ENCODE measurements at places on chromosomes 2 and 18.
A peak's percentile ranks its signal among the peaks of the same experiment; 100 is the strongest.

DNA sequence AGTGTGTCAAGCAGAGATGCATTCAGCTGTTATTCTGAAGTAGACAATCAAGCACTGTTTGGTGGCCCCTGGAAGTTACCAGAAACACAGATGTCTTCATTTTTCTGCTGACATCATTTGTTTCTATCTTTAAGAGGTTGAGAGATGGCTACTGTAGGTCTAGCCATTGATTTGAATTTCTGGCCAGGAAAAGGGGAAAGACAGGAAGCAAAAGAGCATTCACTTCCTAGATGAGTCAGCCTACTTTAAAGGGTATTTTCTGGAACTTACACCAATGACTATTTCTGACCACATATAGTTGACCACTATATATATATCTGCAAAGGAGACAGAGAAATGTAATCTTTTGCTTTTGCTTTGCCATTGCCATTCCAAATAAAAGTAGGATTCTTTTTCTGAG lies 900.1 kb upstream of the SOX11 start:
- no peaks in the 10 kb centered on the region for H3K27me3 ChIP-seq
- no peak overlapping the region for H3K27ac ChIP-seq
- no peak overlapping the region for H3K4me3 ChIP-seq

GRCh38 chr18:8844721-8845148 lies 139.4 kb downstream of the MTCL1 start:
- no peak for DNase-seq
- no peaks in the 10 kb centered on the region for H3K4me1 ChIP-seq
- no peaks in the 10 kb centered on the region for H3K27me3 ChIP-seq
- H3K4me3 ChIP-seq = no peak overlapping the region

DNA sequence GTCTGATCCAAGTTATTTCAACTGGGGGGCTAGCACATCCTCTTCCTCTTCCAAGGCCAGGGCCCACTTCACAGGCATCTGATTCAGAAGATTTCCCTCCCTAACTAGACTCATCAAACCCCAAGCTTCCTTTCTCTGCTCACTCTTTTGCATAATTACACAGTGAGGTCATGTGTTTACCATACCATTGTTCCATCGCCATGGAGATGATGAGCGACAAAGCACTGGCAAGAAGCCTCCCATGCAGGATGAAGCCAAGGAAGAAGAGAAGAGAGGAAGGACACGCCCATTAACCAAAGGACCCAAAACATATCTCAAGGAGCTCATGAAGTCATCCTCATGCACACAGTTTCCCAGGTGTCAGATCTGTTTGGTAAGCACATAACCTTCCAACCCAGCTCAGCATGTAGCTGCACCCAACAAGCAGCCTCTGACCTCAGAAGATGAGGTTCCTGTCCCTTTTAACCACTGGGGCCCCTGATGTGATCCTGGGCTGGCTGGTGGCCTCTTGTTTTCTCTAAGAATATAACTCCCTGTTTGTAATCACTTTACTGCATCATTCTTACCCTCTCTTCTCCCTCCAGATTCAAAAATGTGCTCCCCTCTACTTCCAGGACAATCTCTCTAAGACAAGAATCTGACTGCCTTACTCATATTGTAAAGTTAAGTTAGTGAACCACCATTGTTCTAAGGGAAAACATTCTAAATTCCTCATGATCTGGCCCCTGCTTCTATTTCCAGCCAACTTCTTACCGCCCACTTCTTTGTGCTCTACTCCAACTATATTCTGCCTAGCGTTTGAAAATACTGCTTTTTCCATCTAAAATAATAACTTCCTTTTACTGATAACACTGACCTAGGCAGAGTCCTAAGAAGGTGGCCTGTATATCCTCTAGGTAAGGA lies 190.1 kb downstream of the TTC32 start:
- no peak for DNase-seq
- H3K4me1 ChIP-seq = no peaks in the 10 kb centered on the region
- H3K4me3 ChIP-seq = no peak overlapping the region
- no peaks in the 10 kb centered on the region for H3K27me3 ChIP-seq
- no peaks in the 10 kb centered on the region for H3K36me3 ChIP-seq

DNA sequence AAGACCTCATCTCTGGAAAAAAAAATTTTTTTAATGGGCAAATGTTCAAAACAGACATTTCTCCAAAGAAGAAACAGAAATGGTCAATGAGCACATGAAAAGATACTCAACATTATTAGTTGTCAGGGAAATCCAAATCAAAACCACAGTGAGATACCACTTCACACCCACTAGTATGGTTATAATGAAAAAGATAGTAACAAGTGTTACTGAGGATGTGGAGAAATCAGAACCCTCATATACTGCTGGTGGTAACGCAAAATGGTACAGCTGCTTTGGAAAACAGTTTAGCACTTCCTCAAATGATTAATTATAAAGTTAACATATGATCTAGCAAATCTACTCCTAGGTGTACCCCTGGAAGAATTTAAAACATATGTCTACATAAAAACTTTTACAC lies 29.0 kb upstream of the TCF7L1 start:
- H3K27me3 ChIP-seq = no peaks in the 10 kb centered on the region
- no peaks in the 10 kb centered on the region for H3K36me3 ChIP-seq

- no peaks in the 10 kb centered on the region for H3K36me3 ChIP-seq
- H3K4me3 ChIP-seq = no peak overlapping the region
- H3K27ac ChIP-seq = no peak overlapping the region
- no peaks in the 10 kb centered on the region for H3K4me1 ChIP-seq
- DNase-seq = no peak
- peaks cover 7% of the 10 kb centered on the region for H3K27me3 ChIP-seq
These were observed 11.3 kb upstream of the RTTN start for GRCh38 chr18:70216788-70217187.

- H3K36me3 ChIP-seq = no peaks in the 10 kb centered on the region
- H3K4me3 ChIP-seq = no peak overlapping the region
- peaks cover 13% of the 10 kb centered on the region for H3K4me1 ChIP-seq
- no peak overlapping the region for H3K27ac ChIP-seq
These were observed 210.5 kb upstream of the HDAC4 start for GRCh38 chr2:239611222-239611795.

- H3K4me3 ChIP-seq = no peak overlapping the region
- no peak overlapping the region for H3K27ac ChIP-seq
- DNase-seq = no peak
- no peaks in the 10 kb centered on the region for H3K4me1 ChIP-seq
- no peaks in the 10 kb centered on the region for H3K27me3 ChIP-seq
- H3K36me3 ChIP-seq = no peaks in the 10 kb centered on the region
These were observed 110.0 kb downstream of the TANC1 start for GRCh38 chr2:159078443-159078842.

DNA sequence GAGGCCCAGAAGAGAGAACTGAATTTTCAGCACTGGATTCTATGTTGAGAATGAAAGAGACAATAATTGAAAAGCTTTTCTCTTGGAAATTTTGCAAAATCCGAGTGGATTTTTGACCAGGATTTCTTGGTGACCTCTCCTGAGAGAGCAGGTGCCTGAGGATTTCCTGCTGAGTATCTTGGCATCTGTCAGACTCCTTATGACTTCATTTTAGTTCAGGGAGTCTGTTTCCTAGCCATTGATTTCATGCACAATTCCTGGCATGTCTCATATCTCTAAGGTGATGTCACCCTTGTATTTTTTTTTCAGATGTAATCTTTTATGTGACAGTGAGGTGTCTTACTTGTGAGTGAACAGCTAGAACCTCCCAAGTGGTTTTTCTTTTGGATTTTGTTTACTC lies 195.9 kb downstream of the NEDD4L start:
- no peaks in the 10 kb centered on the region for H3K27me3 ChIP-seq
- no peak overlapping the region for H3K4me3 ChIP-seq
- H3K36me3 ChIP-seq = no peaks in the 10 kb centered on the region
- H3K4me1 ChIP-seq = no peaks in the 10 kb centered on the region
- no peak for DNase-seq

DNA sequence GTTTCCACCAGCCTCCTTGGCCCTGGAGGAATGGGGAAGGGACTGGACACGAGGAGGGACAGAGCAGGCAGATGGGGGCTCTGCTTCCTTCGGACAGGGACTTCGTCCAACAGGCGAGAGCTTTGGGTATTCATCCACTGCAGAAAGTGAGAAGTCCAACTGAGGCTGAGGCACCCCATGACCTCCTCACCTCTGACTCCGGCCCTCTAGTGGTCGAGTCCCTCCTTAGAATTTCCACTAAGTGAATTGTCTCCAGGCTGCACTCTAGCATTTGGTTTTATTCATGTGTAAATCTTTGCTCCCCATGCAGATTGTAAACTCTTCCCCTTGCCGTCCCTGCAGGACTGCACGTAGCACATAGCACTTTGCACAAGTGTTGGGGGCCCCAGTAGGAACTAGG lies 75.6 kb downstream of the TMEM247 start:
- H3K27me3 ChIP-seq = no peaks in the 10 kb centered on the region
- no peak overlapping the region for H3K4me3 ChIP-seq
- no peak for DNase-seq
- peaks cover 46% of the 10 kb centered on the region for H3K4me1 ChIP-seq
- H3K27ac ChIP-seq = no peak overlapping the region
- no peaks in the 10 kb centered on the region for H3K36me3 ChIP-seq

DNA sequence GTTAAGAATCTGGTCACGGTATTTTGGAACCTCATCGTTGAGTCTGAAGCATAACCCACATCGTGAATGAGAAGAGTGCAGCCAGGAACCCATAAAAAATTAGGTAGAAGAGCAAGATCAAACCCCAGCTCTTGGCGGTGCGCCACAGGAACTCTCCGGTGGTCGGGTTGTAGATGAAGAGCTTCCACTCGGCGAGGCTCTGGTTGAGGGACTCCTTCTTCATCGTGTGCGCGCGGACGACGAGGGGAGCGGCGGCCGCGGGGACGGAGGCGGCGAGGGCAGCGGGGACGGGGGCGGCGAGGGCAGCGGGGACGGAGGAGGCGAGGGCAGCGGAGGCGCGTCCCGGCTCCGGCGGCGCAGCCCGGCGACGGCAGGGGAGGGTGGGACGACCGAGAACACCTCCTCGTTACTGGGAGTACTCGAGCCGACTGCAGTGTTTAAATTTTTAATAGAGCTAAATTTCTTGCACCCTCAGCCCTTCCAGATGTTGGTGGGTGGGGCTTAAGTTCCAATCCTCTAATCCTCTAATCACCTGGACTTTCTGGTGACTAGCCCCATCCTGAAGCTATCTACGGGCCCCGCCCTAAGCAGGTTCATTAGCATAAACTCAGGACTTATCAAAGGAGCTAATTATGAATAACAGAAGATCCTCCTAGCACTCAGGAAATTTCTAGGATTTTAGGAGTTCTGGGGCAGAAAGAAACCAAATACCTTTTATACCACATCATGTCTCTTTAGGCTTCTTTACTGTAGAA lies 20.4 kb upstream of the PAPOLG start:
- H3K27me3 ChIP-seq = no peaks in the 10 kb centered on the region
- DNase-seq = no peak
- peak overlapping the region; percentile 47 for H3K4me3 ChIP-seq
- no peak overlapping the region for H3K27ac ChIP-seq

- H3K4me3 ChIP-seq = no peak overlapping the region
- H3K36me3 ChIP-seq = no peaks in the 10 kb centered on the region
- no peaks in the 10 kb centered on the region for H3K4me1 ChIP-seq
- no peaks in the 10 kb centered on the region for H3K27me3 ChIP-seq
- no peak for DNase-seq
- H3K27ac ChIP-seq = no peak overlapping the region
These were observed 49.1 kb upstream of the CYP1B1 start for GRCh38 chr2:38125007-38125406.

GRCh38 chr2:29821591-29821990 lies 99.8 kb downstream of the ALK start:
- no peak for DNase-seq
- no peak overlapping the region for H3K4me3 ChIP-seq
- H3K36me3 ChIP-seq = no peaks in the 10 kb centered on the region
- H3K4me1 ChIP-seq = no peaks in the 10 kb centered on the region
- H3K27me3 ChIP-seq = no peaks in the 10 kb centered on the region

- peaks cover 17% of the 10 kb centered on the region for H3K36me3 ChIP-seq
- DNase-seq = no peak
- H3K4me1 ChIP-seq = no peaks in the 10 kb centered on the region
These were observed 13.7 kb upstream of the GAL3ST2 start for GRCh38 chr2:241762933-241763369.

GRCh38 chr18:13107074-13107473 lies 111.5 kb upstream of the LDLRAD4 start:
- no peaks in the 10 kb centered on the region for H3K4me1 ChIP-seq
- no peak for DNase-seq
- no peak overlapping the region for H3K4me3 ChIP-seq

- no peaks in the 10 kb centered on the region for H3K36me3 ChIP-seq
- no peaks in the 10 kb centered on the region for H3K27me3 ChIP-seq
- no peaks in the 10 kb centered on the region for H3K4me1 ChIP-seq
- no peak overlapping the region for H3K27ac ChIP-seq
- H3K4me3 ChIP-seq = no peak overlapping the region
These were observed 854.3 kb upstream of the ACVR2A start for GRCh38 chr2:146990311-146991054.

DNA sequence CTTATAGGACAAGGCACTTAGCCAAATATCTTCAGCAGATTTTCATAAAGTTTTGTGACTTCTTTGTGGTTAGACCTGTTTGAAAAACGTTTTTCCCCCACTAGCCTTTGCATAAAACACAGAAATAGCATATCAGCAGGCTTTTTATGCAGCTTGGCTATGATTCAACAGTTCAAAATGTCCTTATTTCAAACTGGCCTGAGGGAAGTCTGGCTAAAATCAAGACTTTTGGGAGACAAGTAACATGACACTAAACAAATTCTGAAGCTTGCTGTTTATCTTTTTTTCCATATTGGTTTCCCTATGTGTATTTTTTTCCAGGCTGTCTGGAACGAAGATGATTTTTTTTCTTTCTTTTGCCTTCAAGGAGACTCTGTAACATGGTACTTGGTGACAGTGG lies 95.1 kb upstream of the L3MBTL4 start:
- no peaks in the 10 kb centered on the region for H3K36me3 ChIP-seq
- DNase-seq = no peak
- H3K4me3 ChIP-seq = no peak overlapping the region
- no peaks in the 10 kb centered on the region for H3K27me3 ChIP-seq

DNA sequence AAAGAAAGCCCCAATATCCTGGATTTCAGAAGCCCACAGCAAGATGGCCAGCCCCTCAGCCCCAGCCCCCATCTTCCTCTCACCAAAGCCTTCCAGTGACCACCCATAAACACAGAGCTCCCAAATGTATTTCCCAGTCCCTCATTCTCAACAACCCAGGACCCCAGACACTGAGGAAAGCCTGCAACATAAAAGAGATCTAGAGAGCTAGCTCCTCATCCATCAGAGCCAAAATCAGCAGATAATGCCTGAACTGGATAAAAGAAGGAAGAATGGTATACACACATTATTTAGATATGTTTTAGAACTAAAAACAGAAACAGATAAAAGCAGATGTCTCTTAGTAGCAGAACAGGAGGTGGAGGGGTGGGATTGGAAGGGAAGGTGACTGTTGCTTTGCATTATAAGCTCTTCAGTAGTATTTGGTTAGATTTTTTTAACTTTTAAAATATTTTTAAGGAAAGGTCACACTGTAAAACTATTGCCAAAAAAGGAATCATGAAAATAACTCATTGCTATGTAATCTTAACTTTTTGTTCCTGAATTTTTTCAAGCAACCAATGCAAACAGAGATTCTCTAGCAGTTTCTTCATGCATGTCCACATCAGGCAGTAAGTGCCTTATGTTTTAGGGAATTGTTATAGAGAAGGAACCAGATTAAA lies 144.2 kb upstream of the PKDCC start:
- H3K36me3 ChIP-seq = no peaks in the 10 kb centered on the region
- H3K4me1 ChIP-seq = peaks cover 8% of the 10 kb centered on the region
- no peak overlapping the region for H3K27ac ChIP-seq
- DNase-seq = no peak
- no peak overlapping the region for H3K4me3 ChIP-seq

Data from thymus (tissue), 14 donors.